NCI-H774 (cell line): ENCODE measurements at places on chromosomes 12 and 14.

- no peak for DNase-seq
Observed at GRCh38 chr12:14273913-14274311, 91.6 kb upstream of the ATF7IP start.

DNA sequence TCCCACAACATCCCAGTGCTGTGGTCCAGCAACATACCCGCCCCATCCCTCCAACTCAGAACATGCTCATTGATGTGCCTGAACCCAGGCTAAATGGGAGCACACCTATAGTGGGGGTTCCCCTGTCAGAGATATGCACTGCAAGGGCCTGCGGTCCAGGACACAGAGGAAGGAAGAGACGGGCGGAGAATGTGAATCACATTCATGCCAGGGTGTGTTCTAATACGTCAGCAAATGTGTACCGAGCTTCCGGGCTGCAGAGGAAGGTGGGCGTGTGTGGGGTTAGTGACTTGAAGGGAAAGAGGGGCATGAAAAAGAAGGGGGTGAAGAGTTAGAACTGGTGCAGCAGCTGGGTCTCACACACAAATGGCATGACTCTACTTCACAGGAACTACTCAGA, 83.7 kb downstream of the DPF3 start:
- no peak for DNase-seq

- DNase-seq: no peak
Observed at GRCh38 chr12:13504074-13504473, 307.5 kb downstream of the EMP1 start.

DNA sequence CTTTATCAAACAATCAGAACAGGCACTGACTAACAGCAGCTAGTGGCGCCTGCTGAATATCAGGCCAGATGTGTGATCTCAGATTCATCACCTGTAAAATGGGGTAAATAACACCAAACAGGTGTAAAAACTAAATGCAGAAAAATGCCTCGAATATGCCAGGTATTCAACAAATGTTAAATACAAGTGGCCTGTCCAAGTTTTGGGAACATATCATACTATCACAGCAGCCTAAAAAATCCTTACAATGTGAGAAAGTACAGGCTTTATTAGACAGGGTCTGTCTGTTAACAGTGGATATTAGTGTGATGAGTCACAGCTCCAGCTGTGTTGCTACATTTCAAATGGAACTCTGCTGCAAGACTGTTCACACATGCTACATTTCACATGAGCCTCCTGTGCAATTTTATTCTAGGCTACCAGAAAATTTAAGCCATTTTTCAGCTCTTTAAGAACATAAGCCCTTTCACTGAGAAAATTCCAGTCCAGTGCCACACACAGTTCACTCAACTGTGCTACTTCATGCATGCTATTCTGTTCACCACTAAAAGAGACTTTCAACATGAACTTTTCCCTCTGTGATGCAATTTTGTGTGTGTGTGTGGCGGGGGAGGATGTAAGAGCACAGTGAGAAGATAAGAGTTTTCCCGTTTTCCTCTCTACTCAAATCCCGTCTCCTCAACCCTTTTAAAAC, 56.7 kb downstream of the MSRB3 start:
- no peak for DNase-seq
